ENCODE measurements at places on chromosomes 12 and 14. TPM values are rescaled to one million over a fixed set of nuclear protein-coding genes. Genes with fewer than 3 reads are reported as not detected.

The IRAK3 gene
- total RNA-seq: 3.5 TPM

The PARP11 gene
- 3.3 TPM for total RNA-seq

The CLEC9A gene
- not detected for total RNA-seq

The CELA1 gene
- total RNA-seq: not detected

The LHX5 gene
- not detected for total RNA-seq

The ARHGAP9 gene
- total RNA-seq: 0.38 TPM

The FLRT2 gene
- 1.7 TPM for total RNA-seq

The GNG2 gene
- total RNA-seq: 7.7 TPM

The SCN8A gene
- 3.5 TPM for total RNA-seq

The NINJ2 gene
- total RNA-seq: 0.28 TPM

The RNF212B gene
- not detected for total RNA-seq

The SLC8A3 gene
- under 0.01 TPM for total RNA-seq

The RAD9B gene
- total RNA-seq: 0.58 TPM

The CCNT1 gene
- 31.4 TPM for total RNA-seq

The ARMH4 gene
- 5.1 TPM for total RNA-seq

The RAP1B gene
- total RNA-seq: 191 TPM

The CLEC2A gene
- not detected for total RNA-seq

The SIX4 gene
- total RNA-seq: 8.1 TPM

The CCDC175 gene
- not detected for total RNA-seq

The SDR39U1 gene
- total RNA-seq: 10.4 TPM

The PIANP gene
- under 0.01 TPM for total RNA-seq

The SPTB gene
- total RNA-seq: under 0.01 TPM

The ZNF268 gene
- total RNA-seq: 25.5 TPM

The KRR1 gene
- total RNA-seq: 37.4 TPM

The ADGRD1 gene
- total RNA-seq: 1.1 TPM

The NAV3 gene
- 62.1 TPM for total RNA-seq

The MUCL1 gene
- total RNA-seq: not detected
